ENCODE measurements at places on chromosomes 2 and 18.

GRCh38 chr2:70861777-70862625 lies 26.4 kb upstream of the CD207 start:
- peak; percentile 68 for DNase-seq

DNA sequence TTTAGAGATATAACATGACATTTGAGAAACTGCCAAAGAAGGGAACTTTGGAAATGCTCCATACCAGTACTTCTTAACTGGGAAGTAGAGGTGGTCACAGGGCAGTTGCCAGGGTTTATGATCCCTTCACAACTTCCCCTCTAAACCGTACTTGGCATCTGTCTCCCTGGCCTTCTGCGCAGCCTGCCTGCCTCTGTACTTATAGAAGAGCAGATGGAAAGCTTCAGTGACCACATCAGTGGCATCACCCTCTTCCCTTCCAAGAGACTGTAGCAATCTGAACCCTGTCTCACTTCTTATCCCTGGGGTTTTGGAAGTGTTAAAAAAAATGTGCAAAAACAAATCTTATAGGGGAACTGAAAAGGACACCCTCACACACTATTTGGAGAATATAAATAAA lies 64.1 kb downstream of the EIF2AK3 start:
- DNase-seq: no peak

DNA sequence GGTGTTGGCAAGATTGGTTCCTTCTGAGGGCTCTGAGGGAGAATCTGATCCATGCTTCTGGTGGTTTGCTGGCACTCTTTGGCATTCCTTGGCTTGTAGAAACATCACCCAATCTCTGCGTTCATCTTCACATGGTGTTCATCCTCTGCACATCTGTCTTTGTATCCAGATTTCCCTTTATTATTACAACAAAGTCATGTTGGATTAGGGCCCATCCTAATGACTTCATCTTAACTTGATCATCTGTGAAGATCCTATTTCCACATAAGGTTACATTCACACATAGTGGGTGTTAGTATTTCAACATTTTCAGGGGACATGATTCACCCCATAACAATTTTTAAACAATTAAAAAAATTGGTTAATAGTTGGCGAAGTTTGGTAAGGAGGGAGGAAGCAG lies 177.4 kb upstream of the CWC22 start:
- DNase-seq: no peak

DNA sequence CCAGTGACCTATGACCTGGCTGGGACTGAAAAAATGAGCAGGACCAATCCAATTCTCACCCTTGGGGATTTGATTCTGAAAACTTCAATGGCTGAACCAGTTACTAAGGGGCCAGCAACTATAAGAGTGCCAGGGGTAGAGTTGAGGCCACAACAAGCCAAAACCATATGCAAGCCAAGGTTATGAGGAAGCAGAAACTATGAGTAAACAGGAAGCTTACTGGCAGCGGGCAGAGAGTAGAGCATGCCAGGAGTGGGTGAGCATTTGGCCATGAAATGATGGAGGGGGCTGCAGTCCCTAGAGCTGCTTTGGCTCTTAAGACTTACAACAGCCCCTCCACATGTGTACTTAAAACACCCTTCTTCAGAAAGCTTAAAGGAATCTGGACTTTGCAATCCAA lies 82.4 kb downstream of the RBMS1 start:
- DNase-seq: no peak

DNA sequence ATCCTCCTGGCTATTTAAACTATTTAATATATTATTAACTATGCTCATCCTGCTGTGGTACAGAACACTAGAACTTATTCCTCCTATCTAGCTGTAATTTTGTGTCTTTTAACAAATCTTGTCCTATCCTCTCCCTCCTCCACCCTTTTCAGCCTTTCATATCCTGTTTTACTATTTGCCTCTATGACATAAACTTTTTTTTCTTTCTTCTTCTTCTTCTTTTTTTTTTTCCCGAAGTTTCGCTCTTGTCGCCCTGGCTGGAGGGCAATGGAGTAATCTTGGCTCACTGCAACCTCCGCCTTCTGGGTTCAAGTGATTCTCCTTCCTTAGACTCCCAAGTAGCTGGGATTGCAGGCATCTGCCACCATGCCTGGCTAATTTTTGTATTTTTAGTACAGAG lies 201.5 kb downstream of the LPIN1 start:
- no peak for DNase-seq

DNA sequence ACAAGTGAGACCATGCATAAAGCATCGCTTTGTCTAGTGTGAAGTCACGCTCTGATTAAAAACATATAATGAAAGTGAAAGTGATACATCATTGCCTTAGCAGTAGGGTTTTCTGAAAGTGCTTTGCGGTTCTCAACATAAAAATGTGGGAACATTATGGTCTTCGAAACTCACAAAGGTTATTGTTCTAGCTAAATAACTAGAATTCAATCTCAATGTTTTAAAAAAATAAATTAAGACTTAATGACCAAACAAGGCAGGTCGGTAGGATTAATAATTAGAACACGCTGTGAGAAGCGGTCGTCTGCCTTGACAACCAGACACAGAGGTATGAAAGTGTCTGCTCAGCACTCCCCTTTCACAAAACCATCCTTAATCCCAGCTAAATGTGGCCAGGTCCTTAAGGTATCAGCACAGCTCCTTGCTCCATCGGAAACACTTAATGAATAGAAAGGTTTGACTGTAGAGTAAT lies 42.2 kb downstream of the KLHL14 start:
- no peak for DNase-seq

- no peak for DNase-seq
These were observed 40.5 kb downstream of the LONRF2 start for GRCh38 chr2:100281521-100282438.

GRCh38 chr2:39094717-39095363 lies 26.0 kb downstream of the SOS1 start:
- no peak for DNase-seq

- DNase-seq: no peak
These were observed 111.3 kb upstream of the SIX2 start for GRCh38 chr2:45120546-45120945.

- no peak for DNase-seq
These were observed 825.7 kb downstream of the SUCLG1 start for GRCh38 chr2:83633423-83633822.

- no peak for DNase-seq
These were observed 106.7 kb upstream of the YPEL5 start for GRCh38 chr2:30040147-30040546.

GRCh38 chr2:20143263-20143662 lies 81.7 kb downstream of the SDC1 start:
- no peak for DNase-seq

- DNase-seq: no peak
These were observed 22.0 kb downstream of the MARCHF4 start for GRCh38 chr2:216350214-216350791.

All from stimulated activated CD4-positive, alpha-beta T cell treated with anti-CD3 and anti-CD28 coated beads, Interleukin-12 subunit alpha, Interleukin-12 subunit beta, amount 100 ng/mL, for 4 hours (primary cell).